ENCODE measurements at places on chromosomes 12 and 14.

- no peak for DNase-seq
Observed at GRCh38 chr12:132620899-132621656, 2.5 kb downstream of the P2RX2 start.

DNA sequence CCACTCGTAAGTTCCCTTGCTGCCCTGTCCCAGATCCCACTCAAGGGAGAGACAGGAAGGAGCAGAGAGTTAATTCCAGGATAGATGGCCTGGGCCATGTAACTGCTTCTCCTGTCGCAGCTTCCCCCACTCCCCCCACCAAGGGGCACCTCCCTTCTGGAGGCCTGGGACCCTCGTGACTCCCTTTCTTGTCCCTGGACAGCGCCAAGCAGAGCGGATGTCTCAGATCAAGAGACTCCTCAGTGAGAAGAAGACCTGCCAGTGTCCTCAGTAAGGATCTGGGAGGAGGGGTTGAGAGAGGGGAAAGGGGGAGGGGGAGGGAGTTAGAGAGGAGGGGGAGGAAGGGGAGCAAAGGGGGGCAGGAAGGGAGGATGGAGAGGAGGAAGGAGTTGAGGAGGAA lies 3.0 kb upstream of the GPR162 start:
- DNase-seq: no peak

GRCh38 chr14:35261774-35262173 lies 30.4 kb upstream of the PSMA6 start:
- no peak for DNase-seq

DNA sequence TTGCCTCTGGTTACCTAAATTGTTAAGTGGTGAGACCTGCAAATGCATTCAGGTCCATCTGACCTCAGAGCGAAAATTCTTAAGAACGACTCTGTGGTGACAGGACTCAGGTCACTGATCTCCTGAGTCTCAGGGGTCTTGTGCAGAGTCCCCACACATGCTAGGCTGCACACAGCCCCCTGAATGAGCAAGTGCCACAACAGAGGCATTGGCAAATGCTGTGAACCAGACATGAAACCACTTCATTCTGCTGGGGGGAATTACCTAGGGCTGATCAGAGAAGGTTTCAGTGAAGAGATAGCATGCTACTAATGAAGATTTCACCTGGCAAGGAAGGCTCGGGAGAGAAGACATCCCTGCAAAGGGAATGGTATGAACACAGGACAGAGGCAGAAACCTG lies 281.6 kb downstream of the ITPR2 start:
- DNase-seq: no peak

- DNase-seq: no peak
Observed at GRCh38 chr14:86954623-86955022, 1038.4 kb downstream of the GALC start.

DNA sequence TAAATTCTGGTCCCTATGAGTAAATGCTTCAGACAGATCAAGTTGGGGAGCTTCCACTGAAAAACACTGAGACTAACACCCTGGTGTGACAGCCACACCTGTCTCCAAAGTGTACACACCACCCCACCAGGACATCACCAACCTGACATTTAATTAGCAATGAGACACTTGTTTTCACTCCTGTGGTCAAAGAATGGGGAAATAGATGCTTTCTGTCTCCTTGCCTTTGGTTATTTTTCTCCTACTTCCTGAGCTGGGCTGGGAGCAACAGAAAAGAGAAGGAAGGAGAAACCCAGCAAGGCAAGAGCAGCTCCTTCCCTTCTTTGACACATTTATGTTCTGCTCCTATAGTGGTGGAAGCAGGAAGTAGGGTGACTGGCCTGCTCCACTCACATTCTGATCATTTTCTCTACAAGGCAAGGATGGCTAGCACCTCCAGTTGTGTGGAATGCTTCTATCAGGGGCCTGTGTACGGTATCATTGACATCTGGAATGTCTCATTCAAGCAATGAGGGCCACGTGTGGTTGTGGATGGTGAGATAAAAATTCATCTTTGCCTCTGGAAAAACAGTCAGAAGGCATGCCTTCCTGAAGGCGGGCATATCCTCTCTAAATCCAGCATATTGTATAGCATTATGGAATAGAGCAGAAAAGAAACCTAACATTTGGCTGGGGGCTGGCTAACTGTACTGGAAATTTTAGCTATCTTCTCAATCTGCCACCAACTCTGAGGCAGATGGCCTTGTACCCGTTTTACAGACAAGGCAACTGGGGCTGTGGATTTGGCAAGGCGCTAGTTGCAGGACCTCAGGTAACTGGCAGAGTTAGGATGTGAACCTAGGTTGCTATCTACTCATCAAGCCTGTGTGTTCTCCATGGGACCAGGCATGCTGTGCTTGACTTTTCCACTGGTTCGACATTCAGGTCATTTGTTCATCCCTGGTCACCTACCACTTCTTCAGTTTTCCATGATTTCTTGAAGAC lies 24.8 kb upstream of the LGALS3 start:
- DNase-seq: no peak

GRCh38 chr12:15801770-15802744 lies 12.9 kb upstream of the EPS8 start:
- DNase-seq: no peak

DNA sequence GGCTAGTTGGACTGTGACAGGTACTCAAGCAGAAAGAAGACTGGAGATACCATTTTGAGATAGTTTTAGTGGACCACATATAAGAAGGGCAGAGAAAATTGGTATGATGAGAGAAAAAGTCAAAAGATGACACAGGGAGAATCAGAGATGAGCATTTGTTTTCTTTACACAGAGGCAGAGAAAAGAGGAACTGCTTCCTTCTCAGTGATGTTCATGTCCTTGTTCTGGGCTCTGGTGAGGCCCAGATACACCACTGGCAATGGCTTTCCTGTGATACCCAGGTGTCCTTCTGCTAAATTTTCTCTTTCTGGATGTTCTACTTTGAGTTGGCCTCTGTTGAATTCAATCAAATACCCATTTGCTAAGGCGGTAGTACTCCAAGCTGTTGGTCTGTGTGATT lies 1782.7 kb upstream of the SEL1L start:
- no peak for DNase-seq

GRCh38 chr14:104695660-104696000 lies 6.2 kb downstream of the INF2 start:
- no peak for DNase-seq

GRCh38 chr12:11075642-11076041 lies 13.5 kb upstream of the TAS2R46 start:
- DNase-seq: no peak

DNA sequence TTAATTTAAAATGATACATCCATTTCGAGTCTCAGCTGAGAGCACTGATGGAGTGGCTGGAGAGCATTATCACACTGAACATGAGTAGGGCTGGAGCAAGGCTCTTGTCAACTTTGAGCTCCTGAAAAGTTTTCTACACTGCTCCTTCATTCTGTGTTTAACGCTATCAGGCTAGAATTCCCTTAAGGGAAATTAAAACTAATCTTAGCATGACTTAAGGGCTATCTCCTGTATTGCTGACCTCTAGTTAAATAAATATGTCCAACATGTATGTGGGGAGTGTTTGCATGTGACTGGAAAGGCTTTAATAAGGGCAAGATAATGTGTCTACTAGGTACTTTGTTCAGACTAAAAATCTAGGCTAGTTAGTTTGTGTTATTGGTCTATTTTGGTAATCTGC lies 116.7 kb upstream of the CAND1 start:
- DNase-seq: no peak
